ENCODE measurements at places on chromosomes 1 and 21. TPM values are rescaled to one million over a fixed set of nuclear protein-coding genes. Genes with fewer than 3 reads are reported as not detected.

GRCh38 chr1:101291562-101292380 lies 55.0 kb downstream of the S1PR1 start:
- no peak overlapping the region for H3K4me3 ChIP-seq
- H3K4me1 ChIP-seq: no peaks in the 10 kb centered on the region
- no peaks in the 10 kb centered on the region for H3K27me3 ChIP-seq
- DNase-seq: peak; percentile 80

Gene OR2AK2
- not detected for total RNA-seq

Gene MROH7
- total RNA-seq: under 0.01 TPM

Gene NR5A2
- not detected for total RNA-seq

DNA sequence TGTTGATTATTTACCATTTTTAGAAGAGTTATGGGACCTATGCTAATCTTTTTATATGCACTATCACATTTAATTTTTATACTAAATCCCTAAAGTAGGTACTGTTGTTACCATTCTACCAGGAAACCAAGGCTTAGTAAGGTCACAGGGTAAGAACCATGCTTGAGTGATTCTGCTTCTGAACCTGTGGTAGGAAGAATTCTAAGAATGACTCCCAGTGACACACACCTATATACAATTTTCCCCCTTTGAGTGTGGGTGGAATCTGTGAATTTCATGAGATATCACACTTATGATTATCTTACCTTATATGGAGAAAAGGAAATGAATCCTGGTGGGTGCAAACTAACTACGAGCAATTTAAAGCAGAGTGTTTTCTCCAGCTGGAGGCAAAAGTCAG lies 391.0 kb downstream of the USH2A start:
- DNase-seq: no peak
- H3K36me3 ChIP-seq: no peaks in the 10 kb centered on the region
- H3K4me1 ChIP-seq: no peaks in the 10 kb centered on the region
- H3K4me3 ChIP-seq: no peak overlapping the region
- H3K27ac ChIP-seq: no peak overlapping the region
- no peaks in the 10 kb centered on the region for H3K27me3 ChIP-seq

Gene KRTAP10-7
- total RNA-seq: not detected

DNA sequence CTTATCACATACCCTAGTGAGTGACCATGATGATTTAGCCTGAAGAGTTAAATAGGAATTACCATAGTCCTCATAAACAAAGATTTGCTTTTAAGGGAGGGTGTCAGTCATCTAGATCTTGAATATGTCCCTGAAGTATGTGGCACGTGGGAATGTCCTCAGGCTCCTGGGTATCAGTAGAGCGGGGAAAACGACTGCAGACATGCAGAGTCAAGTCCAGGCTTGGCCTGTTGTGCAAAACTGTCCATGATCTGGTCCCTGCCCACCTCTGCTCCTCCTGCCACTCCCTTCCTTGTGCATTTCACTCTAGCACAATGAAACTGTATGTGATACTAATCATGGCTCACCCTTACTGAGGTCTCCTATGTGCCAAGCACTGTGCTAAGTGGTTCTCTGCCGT lies 12.9 kb downstream of the MOV10 start:
- no peaks in the 10 kb centered on the region for H3K27me3 ChIP-seq
- no peaks in the 10 kb centered on the region for H3K4me1 ChIP-seq
- peaks cover 5% of the 10 kb centered on the region for H3K36me3 ChIP-seq
- no peak overlapping the region for H3K4me3 ChIP-seq
- no peak for DNase-seq

DNA sequence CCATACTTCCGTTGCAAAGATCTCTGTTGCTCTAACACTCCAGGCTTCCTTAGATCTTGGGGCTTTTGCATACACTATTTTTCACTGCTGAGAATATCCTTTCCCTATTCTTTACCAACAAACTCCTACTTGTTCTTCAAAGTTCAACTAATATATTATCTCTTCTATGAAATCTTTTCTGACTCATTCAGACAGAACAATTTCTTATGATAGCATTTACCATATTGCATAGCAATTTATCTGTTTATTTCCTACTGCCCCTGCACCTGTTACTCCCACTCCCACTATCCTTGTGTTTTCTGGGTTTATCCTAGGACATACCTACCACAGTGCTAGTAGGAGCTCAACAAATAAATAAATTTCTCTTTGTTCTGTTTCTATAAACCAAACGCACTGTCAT lies 11.0 kb downstream of the GADD45A start:
- H3K4me3 ChIP-seq: no peak overlapping the region
- no peaks in the 10 kb centered on the region for H3K36me3 ChIP-seq
- no peak overlapping the region for H3K27ac ChIP-seq
- DNase-seq: no peak
- H3K4me1 ChIP-seq: no peaks in the 10 kb centered on the region
- H3K27me3 ChIP-seq: no peaks in the 10 kb centered on the region

- no peak for DNase-seq
- H3K4me3 ChIP-seq: no peak overlapping the region
- no peak overlapping the region for H3K27ac ChIP-seq
- H3K4me1 ChIP-seq: no peaks in the 10 kb centered on the region
Measured at GRCh38 chr1:11571906-11572616, 82.2 kb downstream of the FBXO2 start.

- H3K27me3 ChIP-seq: no peaks in the 10 kb centered on the region
- no peaks in the 10 kb centered on the region for H3K4me1 ChIP-seq
- H3K4me3 ChIP-seq: no peak overlapping the region
- DNase-seq: peak; percentile 6
Measured at GRCh38 chr1:182054698-182055326, 6.7 kb downstream of the ZNF648 start.

Gene COL8A2
- 18.5 TPM for total RNA-seq

GRCh38 chr1:152459596-152460528 lies 45.8 kb upstream of the CRNN start:
- no peak overlapping the region for H3K27ac ChIP-seq
- no peaks in the 10 kb centered on the region for H3K36me3 ChIP-seq
- DNase-seq: peak; percentile 64
- no peak overlapping the region for H3K4me3 ChIP-seq
- no peaks in the 10 kb centered on the region for H3K4me1 ChIP-seq

- H3K27ac ChIP-seq: no peak overlapping the region
- no peak overlapping the region for H3K4me3 ChIP-seq
- peaks cover 7% of the 10 kb centered on the region for H3K36me3 ChIP-seq
- no peaks in the 10 kb centered on the region for H3K27me3 ChIP-seq
Measured at GRCh38 chr1:155013632-155014031, 11.0 kb downstream of the ZBTB7B start.

GRCh38 chr21:33023574-33024200 lies 2.0 kb upstream of the OLIG2 start:
- no peak overlapping the region for H3K27ac ChIP-seq
- peaks cover 87% of the 10 kb centered on the region for H3K27me3 ChIP-seq
- no peak for DNase-seq

- no peaks in the 10 kb centered on the region for H3K4me1 ChIP-seq
- no peaks in the 10 kb centered on the region for H3K36me3 ChIP-seq
- H3K27ac ChIP-seq: no peak overlapping the region
Measured at GRCh38 chr1:84436876-84437655, 38.8 kb downstream of the DNASE2B start.

Gene NUDT4B
- total RNA-seq: 7.1 TPM

GRCh38 chr1:234489007-234489697 lies 10.2 kb upstream of the TARBP1 start:
- DNase-seq: no peak
- H3K4me1 ChIP-seq: peaks cover 7% of the 10 kb centered on the region
- no peak overlapping the region for H3K27ac ChIP-seq
- no peak overlapping the region for H3K4me3 ChIP-seq
- no peaks in the 10 kb centered on the region for H3K27me3 ChIP-seq

- H3K27ac ChIP-seq: no peak overlapping the region
- DNase-seq: peak; percentile 15
- no peaks in the 10 kb centered on the region for H3K36me3 ChIP-seq
- no peaks in the 10 kb centered on the region for H3K4me1 ChIP-seq
- H3K27me3 ChIP-seq: no peaks in the 10 kb centered on the region
Measured at GRCh38 chr1:7454052-7454815, 316.9 kb upstream of the VAMP3 start.

- no peak for DNase-seq
- H3K27me3 ChIP-seq: no peaks in the 10 kb centered on the region
- H3K36me3 ChIP-seq: no peaks in the 10 kb centered on the region
- no peak overlapping the region for H3K4me3 ChIP-seq
- H3K4me1 ChIP-seq: no peaks in the 10 kb centered on the region
Measured at GRCh38 chr1:228848406-228848805, 113.1 kb downstream of the RHOU start.

Gene LRRC52
- not detected for total RNA-seq

GRCh38 chr1:8460132-8460544 lies 142.2 kb downstream of the SLC45A1 start:
- peaks cover 31% of the 10 kb centered on the region for H3K4me1 ChIP-seq
- no peak overlapping the region for H3K4me3 ChIP-seq
- DNase-seq: no peak
- H3K36me3 ChIP-seq: no peaks in the 10 kb centered on the region

DNA sequence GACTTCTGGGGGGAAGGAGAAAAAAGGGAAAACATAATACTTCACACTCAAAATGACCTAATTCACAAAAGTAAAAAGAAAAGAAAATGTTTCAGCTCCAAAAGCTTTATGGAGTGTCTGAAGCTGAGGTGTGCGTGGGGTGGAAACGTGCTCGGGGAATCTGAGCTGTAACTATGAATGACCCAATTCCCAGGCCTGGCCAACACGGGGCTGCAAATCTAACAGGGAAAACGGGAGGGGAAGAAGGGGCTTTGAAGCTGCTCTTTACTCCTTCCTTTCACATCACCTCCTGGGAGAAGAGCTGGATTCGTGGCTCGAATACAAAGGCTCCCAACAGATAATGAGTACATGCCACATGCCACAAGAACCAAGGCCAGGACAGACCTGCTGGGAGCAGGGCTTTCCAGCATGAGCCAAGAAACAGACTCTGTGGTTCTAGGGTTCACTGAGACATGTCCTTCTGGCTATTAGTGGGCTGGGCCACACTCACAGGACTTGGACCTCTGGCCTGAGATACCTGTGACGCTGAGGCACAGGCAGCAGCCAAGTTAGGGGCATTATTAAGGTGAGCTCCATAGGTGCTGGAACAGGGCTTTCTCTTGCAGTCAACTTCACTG lies 51.5 kb downstream of the SLC66A1 start:
- H3K27me3 ChIP-seq: no peaks in the 10 kb centered on the region
- H3K27ac ChIP-seq: no peak overlapping the region
- peaks cover 2% of the 10 kb centered on the region for H3K4me1 ChIP-seq

Gene LYSMD1
- total RNA-seq: 8.2 TPM

GRCh38 chr1:29465755-29466154 lies 229.4 kb downstream of the PTPRU start:
- H3K4me3 ChIP-seq: no peak overlapping the region
- H3K4me1 ChIP-seq: no peaks in the 10 kb centered on the region
- H3K27me3 ChIP-seq: no peaks in the 10 kb centered on the region
- peak; percentile 21 for DNase-seq
- no peaks in the 10 kb centered on the region for H3K36me3 ChIP-seq

Gene CSF3R
- under 0.01 TPM for total RNA-seq

DNA sequence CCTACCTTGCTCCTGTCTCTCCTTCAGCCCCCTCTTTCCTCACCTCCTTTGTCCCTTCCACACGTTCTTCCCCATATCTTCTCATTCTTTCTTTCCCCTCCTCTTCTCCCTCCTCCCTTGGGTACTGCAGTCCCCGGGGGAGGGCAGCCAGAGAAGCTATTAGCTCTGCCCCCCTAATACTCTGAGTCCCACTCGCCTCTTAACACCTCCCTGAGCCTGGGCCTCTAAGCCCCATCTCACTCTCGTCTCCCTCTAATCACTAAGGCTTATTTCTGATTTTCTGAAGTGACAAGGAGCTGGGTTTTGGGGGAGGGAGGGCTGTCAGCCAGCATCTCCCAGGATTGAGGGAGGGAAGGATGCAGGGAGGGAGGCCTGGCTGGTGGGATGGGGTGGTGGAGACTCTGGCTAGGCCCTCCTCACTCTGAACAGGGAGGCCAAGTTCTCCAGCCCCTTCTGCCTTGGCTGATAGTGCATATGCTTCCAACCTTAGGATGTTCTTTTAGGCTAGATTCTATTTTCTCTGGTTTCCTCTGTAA lies 25.6 kb upstream of the DMBX1 start:
- H3K36me3 ChIP-seq: no peaks in the 10 kb centered on the region
- no peak for DNase-seq
- H3K4me3 ChIP-seq: no peak overlapping the region
- H3K27ac ChIP-seq: no peak overlapping the region
- H3K27me3 ChIP-seq: peaks cover 32% of the 10 kb centered on the region

GRCh38 chr21:33035147-33035546 lies 9.4 kb downstream of the OLIG2 start:
- peaks cover 43% of the 10 kb centered on the region for H3K27me3 ChIP-seq
- H3K27ac ChIP-seq: no peak overlapping the region
- peaks cover 7% of the 10 kb centered on the region for H3K4me1 ChIP-seq
- no peak for DNase-seq

Gene SLC9C2
- not detected for total RNA-seq

Gene MRTO4
- total RNA-seq: 16.4 TPM

Gene DPT
- total RNA-seq: 4.1 TPM

Gene KCNJ15
- 1.5 TPM for total RNA-seq

Gene SLC45A1
- total RNA-seq: 2.3 TPM

DNA sequence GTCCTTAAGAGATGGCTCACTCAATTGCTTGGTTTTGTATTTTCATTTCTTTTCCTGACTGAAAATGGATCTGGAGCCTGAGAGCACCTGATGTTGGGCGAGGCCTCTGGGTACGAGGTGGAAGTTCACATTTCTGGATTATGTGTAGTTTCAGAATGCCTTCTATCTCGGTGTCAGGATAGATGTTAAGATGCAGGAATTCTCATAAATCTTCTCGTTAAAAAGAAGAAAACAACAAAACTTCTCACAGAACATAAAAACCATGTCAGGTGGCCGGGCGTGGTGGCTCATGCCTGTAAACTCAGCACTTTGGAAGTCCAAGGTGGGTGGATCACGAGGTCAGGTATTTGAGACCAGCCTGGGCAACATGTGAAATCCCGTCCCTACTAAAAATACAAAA lies 101.8 kb downstream of the RHOU start:
- H3K27ac ChIP-seq: no peak overlapping the region
- H3K36me3 ChIP-seq: no peaks in the 10 kb centered on the region
- peaks cover 5% of the 10 kb centered on the region for H3K4me1 ChIP-seq
- DNase-seq: no peak
- H3K4me3 ChIP-seq: no peak overlapping the region

Data from fibroblast of lung (primary cell).